Mesenteric fat pad (tissue), 1 donor: ENCODE measurements at places on chromosomes 12 and 14. TPM values are rescaled to one million over a fixed set of nuclear protein-coding genes. Genes with fewer than 3 reads are reported as not detected.

- DNase-seq: no peak
Observed at GRCh38 chr12:88691811-88692210, 111.5 kb upstream of the KITLG start.

DNA sequence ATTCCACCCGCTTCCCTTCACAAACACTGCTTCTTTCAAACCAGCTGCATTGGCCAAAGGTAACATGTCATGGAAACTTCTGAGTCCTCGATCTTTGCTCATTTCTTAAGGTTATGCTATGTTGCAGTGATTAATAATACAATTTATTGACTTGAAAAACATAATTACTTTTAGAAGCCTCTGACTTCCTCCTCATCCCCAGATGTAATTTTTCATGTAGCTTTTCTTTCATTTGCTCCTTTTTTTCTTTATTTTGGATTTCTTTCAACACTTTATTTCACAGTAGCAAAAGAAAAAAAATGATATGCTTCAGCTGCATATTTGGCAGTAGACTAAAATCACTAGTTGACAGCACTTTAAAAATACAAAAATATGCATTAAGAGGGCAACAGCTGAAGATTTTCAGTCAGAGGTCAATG lies 116.2 kb downstream of the LRRIQ1 start:
- no peak for DNase-seq

GRCh38 chr12:109877504-109878246 lies 2.7 kb downstream of the GLTP start:
- no peak for DNase-seq

GRCh38 chr14:57699947-57700346 lies 165.9 kb downstream of the SLC35F4 start:
- no peak for DNase-seq

DNA sequence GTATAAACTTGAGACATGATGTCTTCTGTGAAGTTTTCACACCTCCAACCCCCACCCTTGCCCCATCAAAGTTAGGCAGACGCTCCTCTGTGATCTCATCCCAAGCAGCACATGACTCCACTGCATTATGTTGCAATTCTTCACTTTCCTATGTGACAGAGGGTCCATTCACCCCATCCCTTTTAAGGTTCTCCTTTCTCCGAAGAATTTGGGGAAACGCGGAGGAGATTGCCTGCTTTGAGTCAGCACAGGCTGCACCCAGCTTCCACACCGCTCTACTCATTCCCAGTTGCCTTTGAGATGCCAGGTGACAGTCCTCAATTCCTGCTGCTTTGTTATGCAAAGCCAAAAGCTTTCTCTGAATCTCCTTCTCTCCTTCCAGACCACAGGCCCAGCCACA lies 61.8 kb downstream of the PHLDA1 start:
- DNase-seq: no peak

The SMCO3 gene
- total RNA-seq: not detected

The ATL1 gene
- total RNA-seq: 3.6 TPM

DNA sequence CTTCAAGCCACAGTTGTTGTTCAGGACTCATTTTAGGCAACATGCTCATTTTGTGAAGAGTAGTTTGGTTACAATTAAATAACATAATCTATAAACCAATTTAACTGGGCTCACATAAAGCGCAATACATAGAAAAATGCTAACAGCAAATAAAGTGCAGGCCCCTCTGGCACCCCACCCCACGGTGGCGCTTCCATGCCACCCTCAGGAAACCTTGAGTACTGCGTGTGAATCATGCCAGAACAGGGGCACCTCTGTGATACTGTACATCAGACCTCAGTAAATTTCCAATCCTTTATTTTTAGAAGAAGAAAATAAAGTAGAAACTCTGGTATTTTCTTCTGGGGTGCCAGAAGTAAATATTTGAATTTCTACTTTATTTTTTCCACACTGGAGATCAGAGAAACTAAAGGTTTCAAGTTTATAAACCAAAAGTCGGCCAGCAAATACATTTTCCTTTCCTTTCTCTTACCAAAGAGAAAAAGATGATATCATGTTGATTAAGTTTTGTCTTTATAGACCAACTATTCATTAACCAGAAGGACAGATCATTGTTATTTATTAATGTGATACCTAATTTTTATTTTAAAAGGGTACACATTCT lies 316.8 kb downstream of the PAWR start:
- DNase-seq: no peak
